ENCODE measurements at places on chromosomes 7 and 10. TPM values are rescaled to one million over a fixed set of nuclear protein-coding genes. Genes with fewer than 3 reads are reported as not detected.

Gene GIMAP6
- 55.0 TPM for total RNA-seq

Gene ZYX
- total RNA-seq, result 107 TPM

Gene PARG
- total RNA-seq, result 30.6 TPM

Gene PNLIPRP2
- total RNA-seq, result 0.96 TPM

Gene NRP1
- not detected for total RNA-seq

Gene BICC1
- not detected for total RNA-seq

Gene TIMM23B
- total RNA-seq, result 28.1 TPM

Gene ACHE
- total RNA-seq, result 0.79 TPM

Gene ABCB4
- total RNA-seq, result 2.0 TPM

Gene ITIH2
- total RNA-seq, result 0.72 TPM

Gene MLXIPL
- 0.58 TPM for total RNA-seq

Gene UPK3B
- total RNA-seq, result 6.1 TPM

Gene LLCFC1
- total RNA-seq, result not detected

Gene GTF2IRD1
- 1.2 TPM for total RNA-seq

Gene CPA5
- 4.6 TPM for total RNA-seq

Gene HYAL4
- total RNA-seq, result not detected

Gene FKBP6
- not detected for total RNA-seq

Gene MYH16
- not detected for total RNA-seq

Gene NPFFR1
- not detected for total RNA-seq

Gene SPDYE2B
- not detected for total RNA-seq

Gene PRLHR
- not detected for total RNA-seq

Gene COL1A2
- total RNA-seq, result not detected

Gene EZH2
- total RNA-seq, result 24.0 TPM

Gene SRRM3
- not detected for total RNA-seq

Gene MBL2
- 0.10 TPM for total RNA-seq

Gene OIT3
- total RNA-seq, result not detected

Gene VWDE
- total RNA-seq, result 0.13 TPM

Gene FAM25C
- total RNA-seq, result not detected

Gene CARD11
- 132 TPM for total RNA-seq

Gene CLRN3
- total RNA-seq, result not detected

Gene SPDYE16
- total RNA-seq, result 0.33 TPM

Gene HECW1
- not detected for total RNA-seq

Gene CDC14C
- total RNA-seq, result not detected

Gene SORCS3
- 0.85 TPM for total RNA-seq

Gene INHBA
- not detected for total RNA-seq

Gene SPDYE6
- not detected for total RNA-seq

Gene SH2D4B
- total RNA-seq, result 0.25 TPM

Gene STAG3
- 6.5 TPM for total RNA-seq

Gene CALML5
- total RNA-seq, result not detected

Gene FOXP2
- total RNA-seq, result not detected

Gene MUC12
- total RNA-seq, result 0.09 TPM

Gene CNOT4
- total RNA-seq, result 33.7 TPM

Gene CC2D2B
- total RNA-seq, result not detected

Gene EMX2
- total RNA-seq, result not detected

Gene SFRP5
- 2.2 TPM for total RNA-seq

Gene KIAA1549
- 0.16 TPM for total RNA-seq

Gene NEUROG3
- not detected for total RNA-seq

Gene PRSS37
- total RNA-seq, result not detected

Gene LMBR1
- 80.9 TPM for total RNA-seq

Gene PRSS1
- total RNA-seq, result not detected

Gene LRIT2
- not detected for total RNA-seq

Gene LRRC18
- not detected for total RNA-seq

Gene SAP25
- total RNA-seq, result 73.0 TPM

Gene GATA3
- total RNA-seq, result 47.2 TPM

Gene ACSM6
- not detected for total RNA-seq
